Upper lobe of right lung (tissue), 1 donor: ENCODE measurements at places on chromosomes 3 and 15. TPM values are rescaled to one million over a fixed set of nuclear protein-coding genes. Genes with fewer than 3 reads are reported as not detected.

DNA sequence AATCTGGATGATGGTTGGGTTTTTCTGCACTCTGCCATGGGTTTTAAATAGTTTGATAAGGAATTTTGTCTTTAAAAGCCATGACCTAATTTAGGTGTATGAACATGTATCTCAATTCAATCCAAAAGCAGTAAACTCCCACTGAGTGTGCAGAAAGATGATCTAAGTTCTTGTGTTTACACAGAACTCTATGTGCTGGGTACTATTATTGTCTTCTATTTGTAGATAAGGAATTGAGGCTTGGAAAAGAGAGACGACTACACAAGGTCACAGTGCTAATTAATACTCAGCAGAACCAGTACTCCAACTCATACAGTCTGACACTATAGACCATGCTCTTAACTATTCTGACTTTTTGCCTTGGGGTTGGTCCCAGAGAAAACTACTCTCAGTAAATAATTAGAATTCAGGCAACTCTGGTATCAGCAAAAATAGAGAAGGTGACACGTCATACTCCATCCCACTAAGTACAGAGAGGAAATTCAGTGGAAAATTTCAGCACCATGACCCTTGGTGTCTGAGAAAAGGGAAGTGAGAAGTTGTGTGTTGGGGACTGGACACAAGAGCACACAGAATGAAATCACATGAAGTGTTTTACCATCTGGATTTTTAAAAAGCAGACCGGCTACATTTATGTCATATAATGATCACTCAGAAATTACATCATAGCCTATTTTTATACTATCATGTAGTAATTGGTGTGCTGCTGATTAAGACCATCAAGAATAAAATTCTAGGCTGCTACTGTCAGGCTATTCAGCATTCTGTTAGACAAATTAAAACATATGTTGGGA, 18.3 kb upstream of the MYH15 start:
- no peaks in the 10 kb centered on the region for H3K27me3 ChIP-seq
- no peaks in the 10 kb centered on the region for H3K36me3 ChIP-seq
- DNase-seq: no peak
- H3K27ac ChIP-seq: no peak overlapping the region
- H3K4me3 ChIP-seq: no peak overlapping the region

DNA sequence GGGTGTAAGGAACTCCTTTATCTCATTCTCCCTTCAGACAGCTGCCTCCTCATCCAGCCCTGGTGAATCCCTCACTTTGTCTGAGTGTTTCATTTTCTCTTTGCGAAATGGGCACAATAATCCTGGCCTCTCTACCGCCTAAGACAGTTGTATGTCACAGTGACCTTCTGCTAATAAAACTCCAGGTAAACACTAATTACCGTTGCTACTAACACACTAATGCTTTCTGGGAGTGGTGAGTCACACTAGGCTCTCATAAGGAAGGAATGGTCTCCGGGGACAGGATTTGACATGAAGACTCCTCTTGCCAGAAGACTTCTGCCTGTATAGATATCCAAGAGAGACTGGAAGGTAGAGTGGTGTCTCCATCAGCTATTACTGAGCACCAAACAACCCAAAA, 71.7 kb upstream of the SNRK start:
- H3K4me1 ChIP-seq: no peaks in the 10 kb centered on the region
- no peak overlapping the region for H3K27ac ChIP-seq
- no peak for DNase-seq
- no peak overlapping the region for H3K4me3 ChIP-seq
- no peaks in the 10 kb centered on the region for H3K27me3 ChIP-seq
- no peaks in the 10 kb centered on the region for H3K36me3 ChIP-seq

GRCh38 chr3:17322106-17322793, 420.2 kb downstream of the TBC1D5 start:
- no peaks in the 10 kb centered on the region for H3K27me3 ChIP-seq
- no peaks in the 10 kb centered on the region for H3K36me3 ChIP-seq
- H3K4me1 ChIP-seq: no peaks in the 10 kb centered on the region
- H3K27ac ChIP-seq: no peak overlapping the region
- no peak overlapping the region for H3K4me3 ChIP-seq
- no peak for DNase-seq

GRCh38 chr15:50854601-50855490, 53.6 kb upstream of the AP4E1 start:
- H3K27ac ChIP-seq: no peak overlapping the region
- no peaks in the 10 kb centered on the region for H3K4me1 ChIP-seq
- H3K36me3 ChIP-seq: no peaks in the 10 kb centered on the region
- DNase-seq: no peak

- H3K27ac ChIP-seq: no peak overlapping the region
- no peak overlapping the region for H3K4me3 ChIP-seq
- H3K27me3 ChIP-seq: no peaks in the 10 kb centered on the region
- DNase-seq: no peak
- H3K4me1 ChIP-seq: no peaks in the 10 kb centered on the region
- H3K36me3 ChIP-seq: no peaks in the 10 kb centered on the region
These were observed 13.0 kb downstream of the LRRFIP2 start for GRCh38 chr3:37161351-37161750.

DNA sequence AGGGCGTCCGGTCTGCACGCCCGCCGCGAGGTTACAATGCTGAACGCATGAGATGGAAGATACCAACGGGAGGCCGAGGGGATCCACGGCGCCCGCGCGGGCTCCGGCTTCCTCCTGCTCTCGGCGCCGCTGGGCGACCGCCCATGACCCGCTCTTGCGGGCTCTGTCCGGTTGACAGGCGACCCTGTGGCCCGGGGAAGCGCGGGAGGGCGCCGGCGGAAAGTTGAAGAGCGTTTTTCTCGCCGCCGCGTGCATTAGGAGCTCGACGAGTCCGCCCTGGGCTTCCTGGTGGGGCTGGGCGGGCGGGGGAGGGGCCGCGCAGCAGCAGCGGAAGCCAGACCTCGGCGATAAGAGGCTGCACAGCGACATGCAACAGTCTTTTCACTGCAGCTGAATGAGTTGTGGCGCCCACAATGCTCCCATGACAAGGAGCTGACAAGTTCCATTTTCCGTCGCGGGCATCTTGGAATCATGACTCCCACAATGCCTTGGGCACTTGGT, at the start of gene MBNL1:
TSS of gene MBNL1 (plus strand) at position 375 of the 501 bp plus-strand sequence. CDS start 31,265 bp downstream, outside the sequence.
- no peaks in the 10 kb centered on the region for H3K36me3 ChIP-seq
- H3K27me3 ChIP-seq: no peaks in the 10 kb centered on the region
- DNase-seq: peak; percentile 91
- peak within 1 kb of the TSS; percentile 98 for H3K27ac ChIP-seq
- H3K4me1 ChIP-seq: peaks cover 33% of the 10 kb centered on the region
- H3K4me3 ChIP-seq: peak within 1 kb of the TSS; percentile 89

DNA sequence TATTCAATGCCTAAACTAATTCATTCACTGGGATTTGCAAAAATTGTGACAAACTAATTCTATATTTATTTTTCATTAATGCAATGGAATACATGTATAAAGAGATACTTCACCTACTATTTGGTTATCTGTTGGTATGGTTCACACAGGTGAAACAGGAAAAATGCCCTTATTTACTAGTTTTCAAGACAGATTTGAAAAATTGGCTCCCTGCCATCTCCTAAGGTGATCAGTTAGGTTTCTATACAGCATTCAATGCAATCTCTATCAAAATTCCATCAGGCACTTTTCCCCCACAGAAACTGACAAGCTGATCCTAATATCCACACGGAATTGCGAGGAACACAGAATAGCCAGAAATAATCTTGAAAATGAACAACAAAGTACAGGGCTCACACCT, 101.1 kb downstream of the DLG1 start:
- no peaks in the 10 kb centered on the region for H3K36me3 ChIP-seq
- H3K27me3 ChIP-seq: no peaks in the 10 kb centered on the region
- no peak overlapping the region for H3K4me3 ChIP-seq
- peaks cover 3% of the 10 kb centered on the region for H3K4me1 ChIP-seq
- no peak for DNase-seq
- H3K27ac ChIP-seq: no peak overlapping the region

DNA sequence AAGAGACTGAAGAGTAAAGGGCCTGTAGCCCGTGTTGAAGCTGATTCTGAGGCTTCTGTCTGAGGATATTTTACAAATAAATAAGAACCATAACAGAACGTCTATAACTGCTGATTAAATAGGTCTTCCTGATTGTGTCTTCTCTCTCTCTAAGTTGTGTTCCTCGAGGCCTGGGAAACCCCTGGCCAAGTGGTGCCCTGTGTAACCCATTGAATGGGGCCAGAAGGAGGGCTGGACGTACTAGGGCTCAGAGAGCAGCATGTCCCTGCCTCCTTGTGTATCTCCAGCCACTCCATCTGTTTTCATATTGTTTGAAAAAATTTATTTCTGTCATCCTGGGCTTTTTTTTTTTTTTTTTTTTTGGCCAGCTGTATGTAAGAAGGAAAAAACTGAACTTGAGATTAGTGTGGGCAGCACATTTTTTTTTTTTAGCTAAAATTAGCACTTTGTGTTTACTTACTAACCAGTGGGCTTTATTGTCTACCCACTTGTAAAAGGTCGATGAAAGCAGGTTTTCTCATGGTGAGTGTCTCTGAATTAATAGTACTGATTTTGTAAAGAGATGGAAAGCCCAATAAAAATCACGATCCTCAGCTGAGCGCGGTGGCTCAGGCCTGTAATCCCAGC, 10.7 kb downstream of the DHX30 start:
- no peak overlapping the region for H3K27ac ChIP-seq
- DNase-seq: no peak
- H3K4me1 ChIP-seq: no peaks in the 10 kb centered on the region
- H3K27me3 ChIP-seq: no peaks in the 10 kb centered on the region
- H3K36me3 ChIP-seq: peaks cover 49% of the 10 kb centered on the region

DNA sequence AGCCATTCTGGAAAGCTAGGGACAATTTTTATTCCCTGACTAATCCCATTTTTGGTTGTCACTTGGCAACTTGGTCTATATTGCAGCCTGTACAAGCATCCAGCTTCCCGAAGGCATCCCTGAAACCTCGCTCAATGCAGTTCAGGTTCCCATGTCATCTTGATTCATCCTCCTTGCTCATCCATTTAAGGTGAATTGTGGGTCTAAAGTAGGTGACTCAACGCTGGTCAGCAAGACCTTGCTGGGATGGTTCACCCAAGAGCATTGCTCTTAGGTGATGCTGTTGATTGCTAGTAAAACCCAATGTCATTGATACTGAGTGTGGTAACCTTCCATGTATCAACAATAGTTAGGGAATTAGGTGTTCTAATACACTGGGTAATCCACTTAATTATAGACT, 13.1 kb upstream of the RAB8B start:
- no peaks in the 10 kb centered on the region for H3K27me3 ChIP-seq
- no peak overlapping the region for H3K4me3 ChIP-seq
- no peak for DNase-seq
- H3K27ac ChIP-seq: no peak overlapping the region
- H3K4me1 ChIP-seq: no peaks in the 10 kb centered on the region

Gene ZBED2
- 6.4 TPM for total RNA-seq
